Thoracic aorta (tissue), 2 donors: ENCODE measurements at places on chromosomes 7 and 10.

GRCh38 chr7:127770885-127771284 lies 118.9 kb downstream of the SND1 start:
- DNase-seq = no peak

- no peak for DNase-seq
These were observed 56.0 kb upstream of the CHST15 start for GRCh38 chr10:124149189-124150042.

DNA sequence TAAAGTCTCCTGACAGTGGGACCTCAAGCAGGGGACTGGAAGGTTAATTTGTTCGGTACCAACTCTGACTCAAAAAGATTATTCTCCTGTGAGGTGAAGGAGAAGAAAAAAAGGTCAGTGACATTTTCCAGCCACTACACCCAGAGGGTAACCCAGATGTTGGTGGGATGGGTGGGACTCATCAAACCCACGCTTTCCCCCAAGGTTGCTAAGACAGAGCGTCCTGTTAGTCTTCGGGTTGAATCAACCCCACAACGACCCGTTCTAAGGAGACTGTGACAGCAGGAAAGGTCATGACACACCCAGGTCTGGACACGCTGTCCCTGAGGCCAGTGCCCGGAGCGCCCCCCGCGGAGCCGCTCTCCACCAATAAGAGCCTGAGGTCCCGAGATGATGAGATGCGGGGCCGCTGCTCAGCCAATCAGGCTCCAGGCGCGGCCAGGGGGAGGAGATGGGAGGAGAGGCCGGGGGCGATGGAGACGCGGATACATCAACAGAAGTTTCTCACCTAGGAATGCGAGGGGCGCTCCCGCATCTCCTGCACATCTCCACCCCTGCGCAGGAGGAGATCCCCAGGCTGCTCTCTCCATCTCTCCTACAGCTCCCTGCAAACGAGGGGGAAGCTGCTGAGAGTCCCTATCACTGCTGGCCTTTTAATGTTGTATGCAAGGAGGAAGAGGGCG lies at the start of gene WNT16:
WNT16 (plus strand) TSS at position 493 of the 683 bp plus-strand sequence. CDS start 293 bp downstream, outside the sequence.
- DNase-seq = no peak

DNA sequence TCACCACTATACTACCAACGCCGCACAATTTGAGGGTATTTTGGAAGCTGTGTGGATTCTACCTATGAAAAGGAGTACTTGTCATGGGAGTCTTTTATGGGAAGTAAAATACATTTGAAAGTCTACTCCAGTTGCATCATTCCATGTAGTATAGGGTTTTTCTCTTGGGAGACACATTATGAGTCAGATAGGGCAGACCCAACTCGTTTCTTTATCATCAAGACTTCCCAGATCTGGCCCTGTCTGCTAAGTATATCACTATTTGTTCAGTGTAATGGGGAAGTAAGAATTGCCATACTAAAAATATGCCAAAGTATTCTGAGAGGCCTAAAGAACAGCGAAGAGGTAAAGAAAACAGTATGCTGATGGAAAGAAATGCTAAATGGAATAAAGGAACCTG lies 144.2 kb downstream of the SPAG6 start:
- no peak for DNase-seq

- no peak for DNase-seq
These were observed 81.4 kb downstream of the VIPR2 start for GRCh38 chr7:159063046-159063840.

DNA sequence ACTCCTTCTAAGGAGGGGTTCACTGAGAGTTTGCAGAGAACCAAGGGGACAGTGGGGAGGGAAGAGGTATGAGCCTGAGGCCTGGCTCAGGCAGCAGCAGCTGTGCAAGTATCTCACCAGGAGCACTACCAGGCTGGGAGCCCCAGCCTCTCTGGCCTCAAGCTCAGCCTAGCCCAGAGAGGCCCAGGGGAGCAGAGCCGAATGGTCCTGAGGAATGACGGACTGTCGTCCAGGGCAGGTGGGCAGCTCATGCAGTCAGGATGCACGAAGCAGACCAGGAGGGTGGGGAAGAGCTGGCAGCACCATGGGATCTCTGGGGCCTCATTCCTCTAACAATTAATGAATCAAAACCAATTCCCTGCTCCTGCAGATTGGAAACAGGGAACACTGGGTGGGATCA lies 151.5 kb downstream of the GRID1 start:
- DNase-seq = no peak

- no peak for DNase-seq
These were observed 502.2 kb downstream of the PLXNA4 start for GRCh38 chr7:132073920-132074589.

DNA sequence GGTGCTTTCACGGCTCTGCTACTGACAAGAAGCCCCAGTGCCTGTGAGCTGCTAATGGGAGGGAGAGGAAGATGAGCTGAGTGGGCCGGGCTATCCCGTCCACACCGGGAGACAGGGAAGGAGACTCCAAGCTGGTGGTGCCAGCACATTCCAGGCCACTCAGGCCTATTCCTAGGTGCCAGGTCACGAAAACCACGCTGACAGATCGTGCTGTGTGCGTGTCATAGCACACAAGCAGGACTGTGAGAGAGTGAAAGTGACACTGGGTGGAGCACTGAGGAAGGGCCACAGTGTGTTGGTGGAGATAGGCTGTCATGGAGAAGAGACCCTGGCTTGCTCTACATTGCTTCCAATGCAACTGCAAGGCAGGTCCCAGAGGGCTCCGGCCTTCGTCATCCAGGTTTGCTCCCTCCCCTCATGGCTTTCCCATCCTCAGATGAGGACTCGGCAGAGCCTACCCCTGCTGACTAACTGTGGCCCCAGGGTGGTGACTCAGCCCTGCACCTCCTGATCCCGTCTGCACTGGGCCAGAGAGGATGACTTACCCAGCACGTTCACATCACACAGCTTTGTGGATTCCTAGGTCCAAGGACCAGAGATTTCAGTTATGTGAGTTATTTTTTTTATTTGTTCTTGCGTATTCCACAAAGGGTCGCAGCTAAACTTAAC lies 167.3 kb downstream of the EGFR start:
- no peak for DNase-seq

- DNase-seq = no peak
These were observed 2.0 kb downstream of the NRP1 start for GRCh38 chr10:33332183-33333065.

GRCh38 chr10:5482016-5482415 lies 17.4 kb downstream of the CALML5 start:
- no peak for DNase-seq

GRCh38 chr7:98771519-98771918 lies 98.3 kb downstream of the TMEM130 start:
- no peak for DNase-seq

DNA sequence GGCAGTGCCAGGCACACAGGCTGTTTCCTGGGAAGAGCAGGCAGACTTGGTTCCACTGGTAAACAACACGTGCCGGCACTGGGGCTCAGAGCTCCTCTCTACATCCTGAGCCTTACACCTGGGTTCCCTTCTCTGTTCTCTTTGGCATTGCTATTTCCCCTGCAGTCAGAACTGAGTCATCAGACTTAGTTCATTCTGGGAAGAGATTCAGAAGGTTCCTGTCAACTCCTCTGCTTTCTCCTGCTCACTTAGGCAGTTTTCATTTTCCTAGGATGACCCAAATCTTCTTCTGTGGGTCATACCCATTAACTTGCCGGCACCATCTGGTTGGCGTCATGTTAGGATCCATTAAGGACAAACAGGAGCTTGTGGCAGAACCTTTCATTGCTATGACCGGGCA lies 33.4 kb upstream of the LRRC18 start:
- no peak for DNase-seq

DNA sequence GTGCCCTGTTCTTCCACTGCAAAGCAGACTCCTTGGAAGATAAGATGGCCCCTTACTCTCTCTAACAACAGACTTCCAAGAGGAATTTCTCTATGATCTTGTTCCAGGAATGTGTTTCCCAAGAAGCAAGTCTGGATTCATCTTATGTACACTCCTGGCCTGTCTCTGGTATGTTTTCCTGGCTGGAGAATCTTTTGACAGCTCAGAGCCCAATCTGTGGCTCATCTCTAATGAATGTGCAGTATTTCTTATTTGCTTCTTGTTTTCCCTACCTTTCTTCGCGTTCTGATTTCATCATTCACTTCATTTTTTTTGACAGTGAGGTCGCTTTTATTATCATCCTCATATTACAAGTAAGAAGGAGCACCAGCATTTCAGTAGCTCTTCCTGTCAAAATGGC lies 53.0 kb upstream of the PITRM1 start:
- DNase-seq = no peak

- DNase-seq = no peak
These were observed 154.9 kb downstream of the SDHAF3 start for GRCh38 chr7:97272237-97272975.

DNA sequence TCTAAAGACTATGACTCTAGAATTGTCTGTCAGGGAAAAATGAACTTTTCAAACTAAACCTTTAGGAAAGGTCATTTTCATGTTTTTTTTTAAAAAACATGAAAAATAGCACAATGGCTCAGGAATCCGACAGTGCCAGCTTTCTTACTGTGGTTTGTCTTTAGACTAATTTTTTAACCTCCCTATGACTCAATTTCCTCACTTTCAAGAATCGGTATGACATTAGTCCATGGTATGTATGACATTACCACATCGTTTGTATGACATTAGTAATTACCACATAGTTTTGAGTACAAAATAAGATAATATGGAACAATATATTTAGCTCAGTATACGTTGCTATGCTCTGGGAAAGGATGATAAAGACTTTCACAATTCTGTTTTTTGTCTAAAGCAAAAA lies 383.2 kb downstream of the PTPRN2 start:
- no peak for DNase-seq

DNA sequence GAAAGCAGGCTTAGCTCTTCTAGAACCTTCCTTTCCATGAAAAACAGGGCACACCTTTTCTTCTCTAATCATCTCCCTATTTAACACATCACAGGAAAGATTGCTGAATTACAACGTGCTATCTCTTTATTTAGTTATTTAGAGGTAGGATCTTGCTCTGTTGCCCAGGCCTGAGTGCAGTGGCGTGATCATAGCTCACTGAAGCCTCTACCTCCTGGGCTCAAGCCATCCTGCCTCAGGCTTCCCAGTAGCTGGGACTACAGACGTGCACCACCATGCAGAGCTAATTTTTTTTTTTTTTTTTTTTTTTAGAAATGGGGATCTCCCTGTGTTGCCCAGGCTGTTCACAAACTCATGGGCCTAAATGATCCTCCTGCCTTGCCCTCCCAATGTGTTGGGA lies 251.2 kb downstream of the PRPF18 start:
- DNase-seq = no peak

DNA sequence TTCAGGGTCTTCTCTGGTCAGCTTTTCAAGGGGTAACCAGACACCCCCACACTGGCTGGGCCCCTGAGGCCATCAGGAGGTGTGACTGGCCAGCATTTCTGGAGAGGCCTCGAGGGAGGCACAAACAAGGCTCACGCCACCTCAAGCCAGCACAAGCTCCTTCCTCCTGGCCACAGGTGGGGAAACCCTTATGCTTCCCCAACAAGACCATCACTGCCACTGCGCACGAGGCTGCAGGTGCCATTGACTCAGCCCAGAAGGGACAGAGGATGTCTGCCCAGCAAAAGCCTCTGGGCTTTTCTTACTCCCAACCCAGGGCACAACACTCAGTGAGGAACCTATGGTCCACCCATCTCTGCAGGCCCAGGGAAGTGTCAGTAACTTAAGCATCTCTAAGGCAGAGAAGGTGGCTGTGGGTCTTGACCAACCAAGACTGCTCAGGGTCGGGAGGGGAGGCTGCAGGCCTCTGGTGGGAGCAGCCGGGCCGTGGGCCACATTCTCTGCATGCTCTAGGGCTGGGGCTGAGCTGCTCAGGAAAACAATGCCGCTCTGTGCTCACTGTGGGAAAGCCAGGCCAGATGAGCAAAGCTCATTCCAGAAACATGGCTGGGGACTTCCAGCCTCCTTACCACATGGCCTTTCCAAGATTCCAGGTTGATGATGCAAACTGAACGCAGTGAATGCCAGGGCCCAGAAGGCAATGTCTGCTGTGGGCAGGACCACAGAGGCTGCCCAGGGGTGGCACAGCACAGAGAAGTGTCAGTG lies 24.2 kb upstream of the RASSF4 start:
- DNase-seq = no peak

GRCh38 chr7:88215295-88215694 lies 4.5 kb downstream of the SRI start:
- no peak for DNase-seq

DNA sequence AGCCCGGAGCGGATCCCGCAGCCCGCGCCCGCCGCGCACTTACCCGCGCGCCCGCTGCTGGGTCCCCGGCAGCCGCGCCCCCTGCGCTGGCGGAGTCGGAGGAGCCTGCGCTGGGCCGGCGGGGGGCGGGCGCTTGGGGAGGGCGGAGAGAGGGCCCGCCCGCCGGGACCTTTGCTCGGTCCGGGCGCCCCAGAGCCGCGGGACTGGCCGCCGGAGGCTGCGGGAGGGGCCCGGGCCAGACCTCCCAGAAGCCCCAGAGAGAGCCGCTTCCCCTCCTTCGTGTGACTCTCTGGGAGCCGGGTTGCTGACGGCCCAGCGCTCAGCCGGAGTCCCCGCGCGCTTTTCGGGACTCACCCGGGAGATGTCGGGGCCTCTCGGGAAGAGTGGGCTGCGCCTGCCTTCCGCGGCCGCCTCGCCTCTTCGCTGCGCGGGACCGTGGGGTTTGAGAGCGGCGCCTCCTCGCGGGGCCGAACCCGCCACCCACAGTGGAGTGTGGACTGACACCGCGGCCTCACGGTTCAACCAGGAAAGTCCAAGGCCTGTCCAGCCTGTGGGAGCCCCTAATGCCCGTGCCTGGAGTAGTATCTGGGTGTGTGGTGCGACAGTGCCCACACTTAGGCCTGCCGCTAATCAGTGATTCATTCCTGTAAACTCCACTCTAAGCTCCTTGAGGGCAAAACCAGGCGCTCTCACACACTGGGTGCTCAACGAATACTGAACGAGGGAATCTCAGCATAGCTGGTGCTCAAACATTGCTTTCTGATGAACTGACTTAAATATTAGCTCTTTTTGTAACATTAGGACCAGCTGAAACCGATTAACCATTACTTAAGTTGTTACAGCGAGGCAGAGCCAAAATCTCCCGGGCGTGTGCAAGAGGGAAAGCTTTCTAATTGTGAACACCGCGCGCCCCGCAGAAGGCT lies at the start of gene GSDME:
GSDME (minus strand) TSS at position 112 of the 923 bp plus-strand sequence. CDS start 7,690 bp downstream, outside the sequence.
- no peak for DNase-seq

DNA sequence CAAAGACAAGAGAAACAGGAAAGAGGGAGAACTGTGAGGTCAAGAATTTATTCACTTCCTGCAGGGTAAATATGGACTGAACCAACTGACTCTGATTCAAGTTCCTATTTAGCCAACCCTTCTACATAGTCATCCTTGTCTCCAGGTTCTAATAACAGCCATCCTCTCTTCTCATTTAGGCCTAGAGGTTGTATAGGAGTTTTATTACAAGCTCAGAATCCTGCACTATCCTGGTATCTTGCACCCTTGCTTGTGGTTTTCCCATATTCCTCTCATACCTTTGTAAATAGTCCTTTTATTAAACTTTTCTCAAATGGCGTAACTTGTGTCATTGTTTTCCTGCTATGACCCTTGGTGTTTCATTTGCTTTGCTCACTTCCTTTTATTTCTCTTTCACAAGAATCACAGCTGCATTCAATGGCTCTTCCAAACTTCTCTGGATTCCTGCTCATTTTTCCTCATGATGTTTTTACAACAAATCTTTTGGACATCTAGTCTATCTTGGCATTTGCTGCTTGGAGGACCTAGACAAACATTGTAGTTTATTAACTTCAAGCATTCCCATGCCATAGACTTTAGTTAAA lies 12.4 kb upstream of the OR2A5 start:
- no peak for DNase-seq

GRCh38 chr7:44999245-45000092 lies 532 bp upstream of the CCM2 start:
- DNase-seq = peak; percentile 93
